ENCODE measurements at places on chromosomes 12 and 14.

GRCh38 chr14:21997300-21997699, 323.7 kb upstream of the OR4E1 start:
- no peak for DNase-seq

- no peak for DNase-seq
Observed at GRCh38 chr12:6978611-6979011, 7.9 kb downstream of the EMG1 start.

- DNase-seq = no peak
Observed at GRCh38 chr12:32344047-32344446, 55.3 kb upstream of the FGD4 start.

GRCh38 chr14:29442696-29443095, 485.0 kb downstream of the PRKD1 start:
- DNase-seq = no peak

GRCh38 chr12:47433876-47434275, 272.0 kb downstream of the RPAP3 start:
- no peak for DNase-seq

DNA sequence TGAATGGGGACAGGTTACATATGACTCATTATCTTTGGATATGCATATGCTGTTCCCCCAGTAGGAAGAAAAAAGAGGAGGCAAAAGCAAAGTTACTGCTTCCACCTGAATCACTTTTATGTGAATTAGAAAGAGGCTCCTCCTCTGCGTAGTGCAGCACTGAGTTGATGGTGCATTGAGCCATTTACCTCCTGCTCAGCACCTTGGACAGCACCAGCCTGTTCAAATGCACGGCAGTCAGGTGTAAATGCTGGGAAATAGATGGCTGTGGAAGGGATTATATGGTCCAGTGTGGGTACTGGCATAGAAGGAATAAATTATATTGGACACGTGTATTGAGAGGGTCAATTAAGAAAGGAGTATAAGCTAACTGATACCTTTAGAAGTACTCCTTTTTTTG, 541.9 kb upstream of the SEL1L start:
- no peak for DNase-seq

DNA sequence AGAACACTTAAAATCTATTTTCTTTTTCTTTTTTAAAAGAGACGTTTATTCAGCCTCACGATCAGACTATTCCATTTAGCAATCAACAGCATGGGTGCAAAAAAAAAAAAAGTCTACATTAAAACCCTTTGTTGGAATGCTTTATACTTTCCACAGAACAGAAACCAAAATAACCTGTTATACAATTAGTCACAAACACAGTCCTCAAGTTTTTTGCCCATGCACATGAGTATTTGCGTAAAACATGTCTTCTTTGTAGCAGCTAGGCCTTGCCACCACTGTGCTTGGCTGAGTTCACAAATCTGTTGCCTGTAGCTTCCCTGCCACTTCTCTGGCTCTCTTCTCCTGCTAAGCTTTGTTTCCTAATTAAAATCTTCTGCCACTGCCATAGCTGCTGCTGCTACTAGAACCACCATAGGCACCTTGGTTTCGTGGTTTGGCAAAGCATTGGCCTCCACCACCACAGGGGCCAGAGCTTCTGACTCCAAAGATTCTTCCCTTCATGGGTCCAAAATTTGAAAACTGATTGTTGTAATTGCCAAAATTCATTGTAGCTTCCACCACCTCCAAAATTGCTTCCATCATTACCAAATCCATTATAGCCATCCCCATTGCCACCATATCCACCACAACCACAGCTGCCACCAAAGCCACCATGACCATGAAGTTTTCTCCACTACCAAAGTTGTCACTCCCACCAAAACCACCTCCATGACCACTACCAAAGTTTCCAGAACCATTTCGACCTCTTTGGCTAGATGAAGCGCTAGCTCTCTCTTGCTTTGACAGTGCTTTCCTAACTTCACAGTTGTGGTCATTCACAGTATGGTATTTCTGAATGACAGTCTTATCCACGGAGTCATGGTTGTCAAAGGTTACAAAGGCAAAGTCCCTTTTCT, 38.1 kb downstream of the KLRG1 start:
- no peak for DNase-seq

DNA sequence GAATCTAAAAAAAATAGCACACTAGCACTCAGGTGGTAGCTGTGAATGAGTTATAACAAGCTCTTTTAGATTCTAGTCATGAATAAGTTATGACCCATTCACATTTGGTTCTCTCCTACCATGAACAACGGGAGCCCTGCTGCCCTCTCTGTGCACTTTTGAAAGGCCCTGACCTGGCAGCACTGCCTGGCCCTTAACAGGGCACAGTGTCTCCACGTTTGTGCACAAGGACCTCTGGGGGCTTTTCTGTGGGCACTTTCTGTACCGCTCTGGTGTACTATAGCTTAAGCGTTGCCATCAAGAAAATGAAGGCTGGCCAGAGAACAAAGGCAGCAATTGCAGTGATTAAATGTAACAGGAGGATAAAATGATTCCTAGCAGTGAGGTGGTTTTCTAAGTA, 21.2 kb downstream of the CCDC92 start:
- no peak for DNase-seq

- no peak for DNase-seq
Observed at GRCh38 chr14:91732859-91733477, 1.1 kb upstream of the CATSPERB start.

DNA sequence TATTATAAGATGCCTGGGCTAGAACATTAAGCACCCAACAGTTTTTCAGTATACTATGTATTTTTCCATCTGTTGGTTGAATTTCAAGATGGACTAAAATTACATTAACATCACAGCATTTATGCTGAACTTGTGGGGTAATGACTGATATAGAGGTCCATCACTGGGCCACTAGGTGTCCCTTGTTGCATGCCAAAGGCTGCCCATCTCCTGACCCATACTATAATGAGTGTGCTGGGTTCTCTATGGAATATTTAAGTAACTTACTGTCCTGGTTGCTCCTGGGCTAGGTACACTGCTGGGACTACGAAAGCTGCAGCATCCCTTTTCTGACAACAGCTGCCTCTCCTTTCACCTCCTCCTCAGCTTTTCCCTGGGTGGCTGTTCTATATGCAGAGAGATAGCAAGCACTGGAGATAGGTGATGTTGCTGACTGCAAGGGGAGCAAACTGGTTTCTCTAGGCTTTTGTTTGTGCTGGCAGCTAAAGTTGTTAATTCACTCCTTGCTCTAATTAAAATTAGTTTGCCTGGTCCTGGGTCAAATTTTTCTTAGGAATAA, 138.6 kb upstream of the TRHDE start:
- no peak for DNase-seq

GRCh38 chr14:63853831-63854293, 1.1 kb downstream of the SYNE2 start:
- DNase-seq = no peak

- DNase-seq = no peak
Observed at GRCh38 chr14:105062048-105062433, 3.2 kb downstream of the GPR132 start.

GRCh38 chr12:26056335-26056734, 68.5 kb downstream of the BHLHE41 start:
- no peak for DNase-seq

DNA sequence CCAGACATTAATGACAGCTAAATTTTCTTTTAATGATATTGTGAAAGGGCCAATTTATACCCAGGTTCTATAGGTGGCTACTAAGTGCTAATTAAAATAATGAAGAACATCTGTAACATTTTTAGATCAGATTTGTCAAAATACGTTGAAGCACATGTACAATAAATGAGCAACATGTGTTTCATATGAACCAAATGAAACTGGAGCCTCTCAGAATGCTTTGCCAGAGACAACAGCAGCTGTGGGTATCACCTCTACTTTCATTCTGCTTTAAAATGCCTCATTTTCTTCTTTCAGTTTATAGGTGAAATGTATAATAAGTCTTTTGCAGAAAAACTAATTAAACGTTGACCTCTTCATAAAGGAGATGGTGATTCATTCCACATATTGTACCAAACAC, 26.1 kb upstream of the MYF6 start:
- no peak for DNase-seq

GRCh38 chr12:42010257-42010656, 134.4 kb downstream of the GXYLT1 start:
- no peak for DNase-seq

- no peak for DNase-seq
Observed at GRCh38 chr14:79467835-79468234, 743.5 kb downstream of the DIO2 start.

- DNase-seq = no peak
Observed at GRCh38 chr14:54120260-54120659, 163.6 kb upstream of the BMP4 start.

GRCh38 chr14:53519137-53519536, 366.0 kb upstream of the DDHD1 start:
- DNase-seq = no peak
